ENCODE measurements at places on chromosomes 5 and 9.

GRCh38 chr9:133917375-133917774 is 74.7 kb downstream of the VAV2 start:
- peaks cover 41% of the 10 kb centered on the region for H3K4me1 ChIP-seq
- peaks cover 9% of the 10 kb centered on the region for H3K36me3 ChIP-seq
- H3K4me3 ChIP-seq, result no peak overlapping the region
- peak overlapping the region; percentile 80 for H3K27ac ChIP-seq

- peaks cover 9% of the 10 kb centered on the region for H3K36me3 ChIP-seq
- H3K27ac ChIP-seq, result no peak overlapping the region
- H3K4me1 ChIP-seq, result no peaks in the 10 kb centered on the region
Observed at GRCh38 chr9:112286926-112287325, 46.5 kb downstream of the PTBP3 start.

DNA sequence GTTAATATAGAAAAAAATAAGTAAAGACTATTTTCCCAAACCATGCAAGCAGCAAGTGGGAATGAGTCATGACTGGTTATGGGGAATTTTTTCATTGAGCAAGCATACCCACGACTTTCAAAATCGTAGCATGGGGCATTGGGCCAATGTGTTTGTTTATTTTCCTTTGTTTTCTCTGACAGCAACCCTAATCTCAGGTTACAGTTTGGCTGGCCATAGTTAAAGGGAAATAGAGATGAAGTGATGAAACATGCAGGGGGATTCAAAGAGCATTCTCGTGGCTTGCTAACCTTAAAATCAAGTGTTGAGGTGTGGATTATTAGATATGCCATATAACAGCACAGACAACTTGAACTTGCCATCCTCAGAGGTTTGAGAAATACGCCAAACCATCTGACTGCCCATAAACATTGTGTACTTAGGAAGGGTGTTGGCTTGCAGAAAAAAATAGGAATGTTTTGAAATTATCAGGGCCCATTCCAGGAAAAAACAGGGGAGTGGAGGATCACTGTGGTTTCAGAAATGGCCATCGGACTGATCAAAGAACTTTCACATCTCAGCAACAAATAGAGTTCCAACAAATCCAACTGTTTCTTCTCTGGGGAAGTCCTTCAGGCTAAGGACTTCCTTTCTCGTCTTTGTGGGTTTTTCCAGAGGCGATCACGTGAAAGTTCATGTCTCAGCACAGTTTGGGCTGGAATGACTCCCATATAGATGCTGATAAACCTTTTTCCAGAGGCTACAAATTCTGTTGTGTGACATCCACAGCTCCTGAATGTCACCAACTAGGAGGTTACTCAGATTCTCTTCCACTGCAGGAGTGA is 259.1 kb downstream of the SYK start:
- H3K27me3 ChIP-seq, result no peaks in the 10 kb centered on the region
- H3K4me3 ChIP-seq, result no peak overlapping the region
- H3K27ac ChIP-seq, result no peak overlapping the region
- H3K36me3 ChIP-seq, result no peaks in the 10 kb centered on the region
- H3K4me1 ChIP-seq, result peaks cover 3% of the 10 kb centered on the region

- no peak overlapping the region for H3K27ac ChIP-seq
- H3K4me3 ChIP-seq, result no peak overlapping the region
- no peak for DNase-seq
- no peaks in the 10 kb centered on the region for H3K27me3 ChIP-seq
Observed at GRCh38 chr5:81794226-81794625, 43.3 kb upstream of the SSBP2 start.

- DNase-seq, result no peak
- no peak overlapping the region for H3K4me3 ChIP-seq
- no peaks in the 10 kb centered on the region for H3K4me1 ChIP-seq
- no peak overlapping the region for H3K27ac ChIP-seq
- H3K27me3 ChIP-seq, result no peaks in the 10 kb centered on the region
Observed at GRCh38 chr9:130114741-130115140, 57.5 kb upstream of the NCS1 start.

DNA sequence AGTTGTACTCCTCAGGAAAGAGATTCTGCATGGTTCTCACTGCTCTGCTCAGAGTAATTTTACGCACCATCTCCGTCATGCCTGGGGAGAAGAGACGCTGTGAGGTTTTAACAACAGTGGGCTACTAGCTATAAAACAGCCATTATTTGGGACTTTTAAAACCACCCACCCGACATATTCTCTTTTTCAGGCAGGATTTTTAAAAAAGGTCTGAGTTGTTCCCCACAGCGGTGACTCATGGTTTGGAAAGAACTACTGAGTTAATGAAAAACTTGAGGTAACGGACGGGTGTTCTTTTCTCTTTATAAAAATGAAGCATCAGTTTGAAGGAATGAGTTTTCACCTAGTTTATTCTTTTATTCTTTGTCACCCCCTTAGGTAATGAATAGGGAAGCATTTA is 61.3 kb downstream of the TTLL11 start:
- H3K4me3 ChIP-seq, result no peak overlapping the region
- no peak overlapping the region for H3K27ac ChIP-seq
- H3K4me1 ChIP-seq, result no peaks in the 10 kb centered on the region
- H3K27me3 ChIP-seq, result no peaks in the 10 kb centered on the region
- H3K36me3 ChIP-seq, result peaks cover 2% of the 10 kb centered on the region

DNA sequence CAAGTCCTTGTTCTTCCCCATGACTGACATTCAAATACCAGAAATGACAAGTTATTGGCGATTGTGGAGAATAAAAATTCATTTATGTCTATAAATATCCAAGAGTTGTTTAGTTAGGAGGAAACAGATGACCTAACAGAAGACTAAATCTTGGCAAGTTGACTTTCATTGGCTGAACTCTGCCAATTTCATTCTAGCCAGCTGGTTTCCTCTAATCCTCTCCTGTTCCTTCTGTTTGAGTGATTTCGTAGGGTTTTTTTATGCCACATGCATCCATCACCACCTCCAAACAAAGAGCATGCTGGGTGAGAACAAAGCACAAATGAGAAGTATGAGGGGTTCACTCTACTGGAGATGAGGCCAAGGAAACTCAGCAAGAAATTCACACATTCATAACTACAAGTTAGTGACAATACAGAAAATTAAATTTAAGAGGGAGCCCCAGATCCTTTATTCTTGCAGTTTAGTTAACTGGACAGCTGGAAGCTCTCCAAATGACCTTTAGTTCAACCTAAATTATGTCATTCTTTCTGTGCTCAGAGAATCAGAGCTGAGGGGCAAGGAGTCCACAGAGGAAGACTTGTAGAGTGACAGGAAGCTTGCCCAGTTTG is 932.0 kb downstream of the TLE4 start:
- no peaks in the 10 kb centered on the region for H3K4me1 ChIP-seq
- H3K36me3 ChIP-seq, result no peaks in the 10 kb centered on the region
- H3K27me3 ChIP-seq, result no peaks in the 10 kb centered on the region
- peak; percentile 14 for DNase-seq

DNA sequence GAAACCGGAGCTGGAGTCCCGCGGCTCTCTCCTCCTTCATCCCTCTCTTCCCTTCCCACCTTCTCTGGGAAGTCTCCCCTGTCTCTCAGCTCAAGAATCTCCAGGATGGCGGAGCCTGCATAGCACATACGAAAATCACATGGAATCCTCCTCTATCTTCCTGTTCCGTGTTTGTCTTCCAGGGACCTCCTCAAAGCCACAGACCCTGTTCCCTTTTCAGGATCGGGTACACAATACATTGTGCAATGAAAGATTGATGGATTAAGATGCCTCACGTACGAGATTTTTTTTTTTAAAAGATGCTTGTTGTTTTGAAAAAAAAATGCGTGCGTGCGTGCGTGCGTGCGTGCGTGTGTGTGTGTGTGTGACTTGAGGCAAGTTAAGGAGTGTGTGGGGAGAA is 46.6 kb upstream of the OLFM1 start:
- no peak overlapping the region for H3K4me3 ChIP-seq
- no peaks in the 10 kb centered on the region for H3K4me1 ChIP-seq
- no peak for DNase-seq
- no peak overlapping the region for H3K27ac ChIP-seq
- H3K27me3 ChIP-seq, result no peaks in the 10 kb centered on the region
- H3K36me3 ChIP-seq, result no peaks in the 10 kb centered on the region

GRCh38 chr9:20636888-20637440 is 14.7 kb upstream of the MLLT3 start:
- no peak for DNase-seq
- H3K4me3 ChIP-seq, result no peak overlapping the region
- no peak overlapping the region for H3K27ac ChIP-seq
- H3K4me1 ChIP-seq, result no peaks in the 10 kb centered on the region

GRCh38 chr9:114153761-114154599 is 1.4 kb upstream of the COL27A1 start:
- H3K4me3 ChIP-seq, result peak overlapping the region; percentile 62
- no peak overlapping the region for H3K27ac ChIP-seq
- peaks cover 36% of the 10 kb centered on the region for H3K4me1 ChIP-seq

GRCh38 chr9:72315510-72316311 is 49.3 kb downstream of the ZFAND5 start:
- no peak overlapping the region for H3K4me3 ChIP-seq
- no peaks in the 10 kb centered on the region for H3K27me3 ChIP-seq
- H3K4me1 ChIP-seq, result peaks cover 22% of the 10 kb centered on the region
- H3K27ac ChIP-seq, result peak overlapping the region; percentile 59

DNA sequence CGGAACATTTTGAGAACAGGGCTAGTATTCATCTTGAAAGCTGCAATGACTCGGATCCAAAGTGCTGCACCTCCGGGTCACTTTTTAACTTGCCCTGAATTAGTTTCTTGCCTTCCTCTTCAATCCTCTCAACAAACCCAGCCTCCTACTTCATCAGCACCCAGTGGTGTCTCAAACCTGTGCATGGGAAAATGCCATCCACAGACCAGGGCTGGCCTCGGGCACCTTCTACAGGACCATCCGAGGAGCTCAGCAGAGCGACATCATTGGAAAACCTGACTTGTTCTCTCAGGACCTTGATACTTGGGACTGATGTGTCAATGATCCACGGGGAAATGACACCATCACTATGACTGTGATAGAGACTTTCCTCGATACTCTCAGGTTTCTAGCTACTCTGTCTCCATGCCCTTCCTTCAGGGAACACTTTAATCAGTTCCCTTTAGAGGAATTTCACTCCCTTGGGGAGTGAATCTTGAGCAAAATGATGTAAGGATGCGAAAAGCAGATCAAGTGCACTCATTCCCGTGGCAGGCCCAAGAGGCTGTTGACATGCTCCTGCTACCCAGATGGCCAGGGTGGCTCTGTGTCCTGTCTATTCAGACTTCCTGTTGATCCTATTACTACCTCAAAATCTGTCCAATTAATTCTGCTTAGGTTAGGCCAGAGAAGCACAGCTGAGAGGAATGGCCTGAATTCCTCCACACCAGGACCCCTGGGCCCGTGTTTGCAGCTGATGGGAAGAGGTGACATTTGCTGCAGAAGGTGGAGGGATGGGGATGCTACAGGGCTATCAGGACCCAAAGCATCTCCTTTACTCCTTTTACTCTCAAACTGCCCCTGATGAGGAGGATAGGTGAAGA is 96.5 kb upstream of the SLC25A48 start:
- no peak overlapping the region for H3K4me3 ChIP-seq
- no peaks in the 10 kb centered on the region for H3K4me1 ChIP-seq
- peaks cover 3% of the 10 kb centered on the region for H3K27me3 ChIP-seq
- no peak for DNase-seq

GRCh38 chr5:81161012-81161601 is 72.0 kb upstream of the CKMT2 start:
- DNase-seq, result no peak
- no peaks in the 10 kb centered on the region for H3K4me1 ChIP-seq
- no peak overlapping the region for H3K4me3 ChIP-seq
- no peak overlapping the region for H3K27ac ChIP-seq
- no peaks in the 10 kb centered on the region for H3K27me3 ChIP-seq
- H3K36me3 ChIP-seq, result no peaks in the 10 kb centered on the region

DNA sequence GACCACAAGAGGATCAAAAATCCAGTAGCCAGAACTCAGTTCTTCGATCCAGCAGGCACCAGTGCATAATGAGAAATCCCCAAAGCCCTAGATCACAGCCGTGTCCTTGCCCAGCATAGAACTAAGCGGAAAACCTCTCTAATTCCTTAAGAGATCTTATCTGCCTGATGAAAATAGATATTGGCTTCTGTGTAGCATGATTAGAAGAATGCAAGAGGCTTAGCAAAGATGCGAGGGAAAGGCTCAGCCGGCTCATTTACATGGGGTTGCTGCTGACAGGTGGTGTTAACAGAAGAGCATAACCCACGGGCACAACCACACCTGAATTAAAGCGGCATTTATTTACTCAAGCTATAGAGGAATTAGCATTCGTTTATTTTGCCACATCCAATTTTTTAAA is 400.0 kb upstream of the ADAMTS16 start:
- H3K4me1 ChIP-seq, result no peaks in the 10 kb centered on the region
- no peaks in the 10 kb centered on the region for H3K27me3 ChIP-seq
- H3K36me3 ChIP-seq, result no peaks in the 10 kb centered on the region
- no peak overlapping the region for H3K4me3 ChIP-seq

GRCh38 chr5:142644640-142645361 is 41.1 kb downstream of the FGF1 start:
- no peak overlapping the region for H3K27ac ChIP-seq
- no peak for DNase-seq
- H3K27me3 ChIP-seq, result no peaks in the 10 kb centered on the region
- no peak overlapping the region for H3K4me3 ChIP-seq

DNA sequence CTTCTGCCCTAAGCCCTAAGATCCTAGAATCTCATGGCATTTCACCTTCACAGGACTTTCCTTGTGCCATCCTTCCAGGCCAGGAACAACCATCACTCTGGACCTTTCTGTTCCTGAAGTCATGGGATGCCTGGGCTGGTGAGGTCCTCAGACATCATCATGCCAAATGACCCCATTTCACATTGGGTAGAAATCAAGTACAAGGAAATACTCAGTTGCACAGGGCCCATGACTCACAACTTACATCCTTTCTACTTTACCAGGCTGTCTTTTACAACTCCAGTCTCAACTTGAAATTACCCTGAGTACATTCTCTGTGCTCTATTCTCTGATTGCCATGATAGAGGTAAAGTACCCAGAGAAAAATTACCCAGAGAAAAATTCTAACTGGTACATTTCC is 167.1 kb downstream of the PIK3R1 start:
- H3K27me3 ChIP-seq, result no peaks in the 10 kb centered on the region
- H3K27ac ChIP-seq, result no peak overlapping the region
- no peak overlapping the region for H3K4me3 ChIP-seq
- DNase-seq, result no peak
- H3K36me3 ChIP-seq, result no peaks in the 10 kb centered on the region

- no peak overlapping the region for H3K4me3 ChIP-seq
- no peaks in the 10 kb centered on the region for H3K36me3 ChIP-seq
- no peak overlapping the region for H3K27ac ChIP-seq
- no peaks in the 10 kb centered on the region for H3K27me3 ChIP-seq
Observed at GRCh38 chr5:131042021-131042789, 122.9 kb downstream of the HINT1 start.

DNA sequence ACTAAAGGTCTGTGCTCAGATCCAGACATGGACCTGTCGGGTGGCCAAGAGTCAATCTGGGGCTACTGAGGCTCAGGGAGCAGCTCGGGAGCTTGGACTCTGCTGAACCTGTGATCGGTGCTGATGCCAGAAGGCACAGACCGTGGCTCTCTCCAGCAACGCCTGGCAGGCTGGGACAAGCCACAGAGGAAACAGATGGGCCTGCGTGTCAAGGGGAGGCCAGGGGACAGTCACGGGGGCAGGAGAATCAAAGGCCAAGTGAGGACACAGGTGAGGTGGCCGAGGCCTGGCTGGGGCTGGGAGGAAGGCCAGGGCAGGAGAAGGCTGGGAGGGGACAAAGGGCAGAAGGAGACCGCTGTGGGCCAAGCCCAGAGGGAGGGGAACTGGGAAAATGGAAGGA is 43.4 kb downstream of the EPB41L4B start:
- no peak for DNase-seq
- H3K4me1 ChIP-seq, result no peaks in the 10 kb centered on the region
- H3K36me3 ChIP-seq, result no peaks in the 10 kb centered on the region
- H3K27me3 ChIP-seq, result no peaks in the 10 kb centered on the region
